Stimulated activated CD4-positive, alpha-beta T cell treated with anti-CD3 and anti-CD28 coated beads, TNF-alpha, amount 100 ng/mL, for 1 hour (primary cell): ENCODE measurements at places on chromosomes 2 and 18.

GRCh38 chr2:78989051-78989450, 36.5 kb upstream of the REG3G start:
- DNase-seq, result no peak

- no peak for DNase-seq
Measured at GRCh38 chr2:28293416-28293815, 99.2 kb upstream of the FOSL2 start.

DNA sequence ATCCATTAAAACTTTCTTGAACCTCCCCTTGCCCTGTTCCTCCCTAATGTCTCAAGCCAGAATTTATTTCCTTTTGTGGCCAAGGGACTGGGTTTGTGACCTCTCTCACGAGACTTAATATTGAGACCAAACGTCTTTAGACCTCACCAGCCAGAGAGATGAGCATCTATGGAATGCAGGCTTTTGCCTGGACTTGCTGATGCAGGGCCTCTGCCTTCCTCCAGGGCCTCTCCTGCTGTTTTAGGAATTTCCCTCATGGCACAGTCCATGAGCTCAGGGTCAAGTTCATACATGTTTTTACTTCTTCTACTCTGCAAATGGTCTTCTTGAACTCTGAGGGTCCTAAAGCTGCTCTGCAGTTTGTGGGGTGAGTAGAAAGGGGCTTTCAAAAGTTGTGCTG, 22.3 kb downstream of the IL1B start:
- no peak for DNase-seq

- DNase-seq, result no peak
Measured at GRCh38 chr2:217459016-217459415, 543.8 kb downstream of the TNS1 start.

DNA sequence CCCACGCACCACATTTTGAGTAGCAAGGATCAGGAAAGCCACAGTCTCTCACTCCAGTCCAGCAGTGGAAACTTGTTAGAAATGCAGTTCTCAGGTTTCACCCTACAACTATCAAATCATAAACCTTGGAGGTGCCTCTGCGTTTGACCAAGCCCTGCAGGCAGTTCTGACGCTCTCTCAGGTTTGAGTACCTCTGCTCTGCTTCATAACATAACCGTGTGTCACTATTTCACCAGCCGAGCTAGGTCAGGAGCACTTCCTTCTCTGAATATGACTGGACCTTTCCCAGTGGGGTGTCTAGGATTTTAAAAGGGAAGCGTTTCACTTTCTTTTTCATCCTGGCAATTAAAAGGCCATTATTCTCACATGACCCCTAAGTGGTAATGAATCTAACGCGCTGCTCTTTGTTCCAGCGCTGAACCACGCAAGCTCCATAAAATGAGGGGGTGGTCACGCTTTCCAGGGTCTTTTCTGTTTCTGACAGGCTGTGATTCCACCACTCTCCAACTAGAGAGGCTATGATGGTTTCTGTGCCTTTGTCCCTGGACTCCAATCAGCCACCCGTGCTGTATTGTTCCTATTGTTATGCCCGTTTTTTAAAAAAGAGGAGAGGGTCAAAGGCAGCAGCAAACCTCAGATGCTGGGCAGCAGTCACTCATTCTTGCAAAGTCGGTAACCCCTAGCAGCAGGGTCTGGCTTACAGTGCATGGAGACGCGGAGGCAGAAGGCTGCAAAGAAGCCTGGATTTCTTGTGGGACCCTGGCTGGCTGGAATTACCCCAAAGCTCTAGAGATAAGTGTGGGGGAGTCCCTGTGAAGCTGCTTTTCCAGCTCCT, 75.2 kb upstream of the CTNNA2 start:
- DNase-seq, result no peak
